Breast epithelium (tissue), 4 donors: ENCODE measurements at places on chromosomes 2 and 18. TPM values are rescaled to one million over a fixed set of nuclear protein-coding genes. Genes with fewer than 3 reads are reported as not detected.

Gene ANKRD44
- 19.9 TPM for total RNA-seq

Gene OTOS
- not detected for total RNA-seq

Gene C2orf92
- total RNA-seq, result 27.9 TPM

Gene WBP1
- total RNA-seq, result 58.0 TPM

Gene PER2
- total RNA-seq, result 14.1 TPM

Gene ALS2
- 19.7 TPM for total RNA-seq

Gene TEX44
- not detected for total RNA-seq

Gene ACTG2
- 108 TPM for total RNA-seq

- no peak for DNase-seq
Measured at GRCh38 chr2:189425676-189426075, 15.6 kb upstream of the WDR75 start.

GRCh38 chr18:4878480-4878879, 318.6 kb downstream of the AKAIN1 start:
- DNase-seq, result no peak

- no peak for DNase-seq
Measured at GRCh38 chr2:260507-261161, 3.2 kb downstream of the SH3YL1 start.

DNA sequence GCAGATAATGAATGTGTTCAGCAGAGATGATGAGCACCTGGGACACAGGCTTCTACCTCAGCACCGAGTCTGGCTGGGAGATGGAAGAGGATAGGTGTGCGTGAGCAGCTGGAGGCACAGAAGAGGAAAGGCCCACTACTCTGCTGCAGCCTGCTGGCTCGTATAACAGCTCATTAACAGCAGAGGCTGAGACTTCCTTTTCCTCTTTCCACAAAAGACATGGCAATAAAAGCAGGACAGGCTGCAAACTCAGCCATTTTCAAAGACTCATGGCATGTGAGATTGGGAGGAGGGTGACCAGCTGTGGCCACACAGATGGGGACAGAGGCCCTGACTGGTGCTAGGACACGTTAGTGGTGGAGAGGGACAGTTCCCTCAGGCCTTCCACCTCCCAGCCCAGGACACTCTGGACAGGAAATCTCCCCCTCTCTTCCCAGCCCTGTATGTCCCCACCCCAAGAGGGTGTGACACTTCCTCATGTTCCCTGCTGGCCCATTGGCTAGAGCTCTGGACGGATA, 60.3 kb downstream of the CACNB4 start:
- no peak for DNase-seq

DNA sequence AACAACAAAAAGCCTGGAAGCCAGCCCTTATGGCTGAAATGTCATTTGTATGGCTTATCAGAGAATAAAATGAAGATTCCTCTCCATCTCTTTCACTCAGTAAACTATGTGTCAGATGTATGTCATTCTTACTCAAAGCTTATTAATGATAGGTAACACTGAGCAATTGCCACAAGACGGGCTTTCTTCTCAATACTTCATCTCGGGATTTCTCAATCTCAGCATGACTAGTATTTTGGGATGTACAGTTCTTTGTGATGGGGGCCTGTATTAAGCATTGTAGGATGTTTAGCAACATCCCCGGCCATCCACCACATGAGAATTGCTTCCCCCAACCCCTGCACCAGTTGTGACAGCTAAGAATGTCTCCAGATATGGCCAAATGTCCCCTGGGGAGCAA, 80.2 kb downstream of the MREG start:
- DNase-seq, result no peak

DNA sequence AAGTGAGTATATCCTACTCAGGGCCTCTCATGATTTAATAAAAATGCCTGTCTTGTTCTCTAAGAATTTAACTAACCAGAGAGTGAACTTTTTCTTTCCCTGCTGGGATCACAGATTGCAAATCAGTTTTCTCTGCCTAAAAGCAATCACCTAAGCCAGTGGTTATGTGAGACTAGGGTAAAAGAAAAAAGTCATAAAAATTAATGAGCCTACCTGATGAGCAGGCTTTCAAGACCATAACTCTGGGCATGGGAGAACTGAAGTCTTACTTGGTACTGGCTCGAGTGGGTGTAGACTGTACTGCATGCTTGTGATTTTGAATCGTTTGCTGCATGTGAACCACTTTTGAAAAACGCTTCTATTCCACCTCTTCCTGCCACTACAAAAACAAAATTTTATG, 1677.0 kb upstream of the LRRTM1 start:
- DNase-seq, result no peak

DNA sequence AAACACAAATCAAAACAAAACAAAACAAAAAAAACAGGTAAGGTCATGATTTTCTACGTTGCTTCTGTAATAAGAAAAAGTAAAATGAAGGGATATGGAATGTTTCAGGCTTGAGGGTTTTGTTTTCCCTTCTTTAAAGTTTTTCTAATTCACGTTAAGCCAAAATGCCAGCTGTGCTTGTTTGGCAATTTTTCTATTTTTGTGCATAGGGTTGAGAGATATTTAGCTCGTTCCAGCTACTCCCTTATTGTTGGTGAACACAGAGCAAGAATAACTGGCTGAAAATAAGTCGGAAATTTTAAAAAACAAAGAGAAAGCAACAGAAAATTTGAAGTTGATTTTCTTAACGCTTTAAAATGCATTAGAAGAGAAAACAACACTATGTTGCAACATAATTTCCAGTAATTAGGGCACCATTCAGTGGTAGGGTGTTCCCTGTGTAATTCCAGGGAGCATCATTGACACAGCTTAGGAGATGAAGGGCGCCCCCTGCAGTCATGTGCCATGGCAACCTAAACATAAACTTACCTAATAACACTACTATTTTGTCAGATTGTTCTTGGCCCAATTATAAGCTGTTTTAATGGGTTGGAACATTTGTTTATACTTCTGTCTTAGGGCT, 99.5 kb downstream of the DTNA start:
- no peak for DNase-seq

GRCh38 chr2:23926290-23926749, 603 bp downstream of the ATAD2B start:
- peak; percentile 53 for DNase-seq

DNA sequence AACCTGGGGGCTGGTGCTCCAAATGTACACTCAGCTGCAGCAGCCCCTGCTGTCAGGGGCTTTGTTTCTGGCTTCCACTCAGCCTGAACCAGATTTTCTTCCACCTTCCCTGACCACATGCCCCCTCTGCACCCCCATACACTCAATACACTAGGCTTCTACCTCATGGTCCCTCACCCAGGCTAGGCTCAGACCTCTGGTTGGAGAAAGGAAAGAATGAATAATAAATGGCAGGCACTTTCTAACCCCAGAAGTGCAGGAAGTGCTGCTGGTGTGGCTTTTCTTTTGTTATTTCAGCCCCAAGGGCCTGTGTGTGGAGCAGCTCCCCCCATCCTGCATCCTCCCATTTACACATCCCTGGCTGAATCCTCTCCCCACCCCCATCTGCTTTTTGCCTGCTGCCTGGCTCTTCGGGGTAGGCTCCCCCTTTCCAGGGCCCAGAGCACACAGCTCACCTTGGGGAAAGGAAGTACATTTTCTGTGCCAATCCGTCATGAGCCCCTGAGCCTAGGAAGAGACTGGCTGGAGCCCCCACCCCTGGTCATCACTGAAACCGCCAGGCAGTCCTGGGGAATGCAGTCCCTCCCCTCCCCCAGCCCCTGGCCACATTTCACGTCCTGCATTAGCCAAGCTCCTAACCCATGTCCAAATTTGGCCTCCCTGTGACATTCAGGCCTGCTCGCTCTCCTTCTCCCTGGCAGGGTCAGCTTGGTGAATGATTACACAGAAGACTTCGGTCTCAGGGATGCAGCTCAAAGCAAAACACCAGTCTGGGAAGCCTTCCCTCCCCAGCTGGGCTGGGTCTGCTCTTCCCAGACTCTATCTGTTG, 2.6 kb downstream of the DYSF start:
- DNase-seq, result no peak

- no peak for DNase-seq
Measured at GRCh38 chr2:233816334-233816733, 38.0 kb downstream of the HJURP start.

GRCh38 chr2:75007819-75008218, 49.4 kb downstream of the POLE4 start:
- DNase-seq, result no peak

DNA sequence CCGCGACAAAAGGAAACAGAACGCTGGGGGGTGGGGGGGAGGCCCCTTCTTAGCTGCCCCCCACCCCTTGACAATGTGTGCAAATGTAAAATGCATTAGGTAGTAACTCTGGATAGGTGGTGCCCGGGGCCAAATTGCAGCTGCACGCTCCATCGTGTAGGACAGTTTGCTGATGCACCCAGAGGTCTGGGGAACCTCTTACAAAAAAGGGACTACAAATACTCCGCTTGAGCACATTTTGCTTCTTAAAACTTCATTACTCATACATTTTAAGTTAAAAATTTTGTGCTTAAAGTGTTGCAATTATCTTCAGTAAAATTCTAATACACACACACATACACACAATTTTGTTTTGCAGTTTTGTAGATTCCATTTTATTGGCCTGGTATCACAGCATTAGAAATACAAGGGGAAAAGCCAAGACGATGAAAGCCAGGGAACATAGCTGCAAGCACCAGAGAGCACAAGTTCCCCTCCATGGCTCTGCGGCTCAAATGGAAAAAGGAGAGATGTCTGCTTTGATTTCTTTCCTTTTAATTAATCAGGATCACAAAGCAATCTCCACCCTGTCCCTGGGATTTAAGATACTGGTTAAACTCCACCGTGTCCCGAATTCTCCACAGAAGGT, 582.1 kb downstream of the ZEB2 start:
- DNase-seq, result no peak

- DNase-seq, result no peak
Measured at GRCh38 chr2:74564222-74564621, 9.7 kb downstream of the DOK1 start.

- peak; percentile 67 for DNase-seq
Measured at GRCh38 chr18:47772374-47773248, 157.8 kb downstream of the SMAD2 start.

- no peak for DNase-seq
Measured at GRCh38 chr2:166565501-166565900, 71.5 kb upstream of the SCN7A start.

- DNase-seq, result no peak
Measured at GRCh38 chr18:42922363-42922762, 193.1 kb downstream of the RIT2 start.

DNA sequence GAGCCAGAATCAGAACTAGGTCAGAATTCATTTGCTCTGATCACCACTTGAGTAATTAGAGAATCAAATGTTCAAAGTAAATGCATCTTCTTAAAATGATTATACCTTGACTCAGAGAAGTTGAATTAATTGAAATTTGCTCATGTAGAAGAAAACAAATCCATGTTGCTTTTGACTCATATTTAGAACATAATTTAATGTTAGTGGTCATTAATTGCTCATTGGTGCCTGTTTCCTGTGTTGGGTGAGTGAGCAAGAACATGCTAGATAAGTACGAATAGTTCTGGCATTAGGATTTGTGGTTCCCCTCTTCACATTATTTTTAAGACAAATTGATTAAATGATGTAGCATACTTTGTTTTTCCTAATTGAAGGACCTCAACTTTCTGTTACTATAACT, 19.0 kb downstream of the ACVR2A start:
- DNase-seq, result no peak

- DNase-seq, result no peak
Measured at GRCh38 chr2:172513935-172514586, 41.8 kb upstream of the PDK1 start.

GRCh38 chr2:56613254-56613653, 429.5 kb downstream of the CCDC85A start:
- no peak for DNase-seq

DNA sequence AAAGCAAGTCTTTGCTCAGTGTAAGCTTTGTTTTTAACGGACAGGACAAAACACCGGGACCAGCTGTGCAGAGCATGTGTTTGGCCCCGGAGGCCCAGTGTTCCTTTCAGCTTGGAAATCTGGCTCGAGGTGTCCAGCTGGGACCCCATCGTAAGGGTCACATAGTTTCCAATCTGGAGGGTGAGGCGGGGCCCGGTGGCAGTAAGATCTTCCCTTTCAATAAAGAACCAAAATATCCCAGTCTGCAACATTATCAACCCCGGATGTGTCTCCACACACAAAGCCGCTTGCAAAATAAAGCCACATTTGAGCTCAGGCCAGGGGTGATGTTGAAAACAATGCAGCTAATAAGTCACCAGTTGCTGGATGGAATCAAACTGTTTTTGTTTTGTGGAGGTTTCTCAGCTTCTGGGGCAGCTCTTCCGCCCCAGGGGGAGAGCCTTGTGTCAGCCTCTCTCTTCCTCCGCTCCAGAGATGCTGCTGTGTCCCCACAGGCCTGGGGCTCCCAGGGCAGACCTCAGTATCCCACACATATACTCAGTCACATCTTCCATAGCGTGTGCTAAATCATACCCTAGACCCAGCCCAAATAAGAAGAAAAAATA, 138.6 kb upstream of the GLI2 start:
- DNase-seq, result no peak

- DNase-seq, result no peak
Measured at GRCh38 chr2:180158961-180159360, 151.9 kb upstream of the CWC22 start.

GRCh38 chr2:67164771-67165522, 232.2 kb upstream of the ETAA1 start:
- no peak for DNase-seq

GRCh38 chr2:238299803-238300202, 11.4 kb upstream of the PER2 start:
- DNase-seq, result peak; percentile 86

- no peak for DNase-seq
Measured at GRCh38 chr2:11257078-11257477, 87.4 kb downstream of the ROCK2 start.

DNA sequence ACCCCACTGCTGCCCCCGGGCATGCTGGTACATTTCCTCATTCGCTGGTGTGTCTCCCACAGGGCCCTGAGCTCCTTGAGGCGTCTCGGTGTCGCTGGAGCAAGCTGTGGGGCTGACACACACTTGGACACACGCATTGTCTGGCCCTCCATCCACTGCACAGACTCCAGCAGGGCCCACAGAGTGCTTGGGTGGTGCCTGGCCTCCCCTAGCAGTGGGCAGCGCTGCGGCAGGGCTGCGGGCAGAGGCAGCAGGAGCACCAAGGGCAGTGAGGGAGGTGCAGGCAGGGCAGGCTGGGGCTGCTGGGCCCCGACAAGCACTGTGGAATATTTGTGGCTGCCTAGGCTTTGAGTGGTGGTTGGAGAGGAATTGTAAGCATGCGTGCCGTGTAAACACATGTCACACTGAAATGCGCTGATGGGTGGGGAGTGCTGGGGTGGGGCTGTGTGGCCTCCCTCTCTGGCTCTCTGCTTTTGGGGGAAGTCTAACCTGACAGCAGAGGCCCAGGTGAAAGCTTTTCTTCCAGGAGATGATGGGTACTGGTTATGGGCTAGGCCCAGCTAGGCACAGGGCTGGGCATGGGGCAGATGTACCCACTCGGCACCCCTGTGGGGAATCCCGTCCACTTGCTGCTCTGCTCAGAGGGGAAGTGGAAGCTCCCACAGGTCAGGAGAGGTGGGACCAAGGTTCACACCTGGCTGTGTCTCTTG, 55.5 kb upstream of the HS6ST1 start:
- peak; percentile 41 for DNase-seq
